NCI-H1417 (cell line): ENCODE measurements at places on chromosomes 4 and X.

GRCh38 chrX:105471597-105471996, 251.1 kb upstream of the TEX13A start:
- DNase-seq, result no peak

DNA sequence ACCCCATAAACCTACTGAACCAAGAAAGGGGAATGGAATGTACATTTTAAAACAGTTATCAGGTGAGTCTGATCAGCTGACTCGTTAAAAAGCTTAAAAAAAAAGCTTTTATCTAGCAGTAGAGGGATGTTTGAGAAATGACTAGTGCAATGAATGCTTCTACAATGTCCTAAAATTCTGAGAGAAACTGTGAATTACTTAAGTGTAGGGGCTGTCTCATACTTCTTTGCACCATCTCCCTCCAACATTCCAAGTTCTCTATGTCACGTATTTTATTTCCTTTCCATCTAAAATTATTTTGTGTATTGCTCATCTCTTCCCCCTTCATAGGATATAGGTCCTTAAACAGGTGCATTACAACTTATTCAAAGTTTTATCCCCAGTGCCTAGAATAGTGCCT, 11.9 kb upstream of the AREG start:
- DNase-seq, result no peak

DNA sequence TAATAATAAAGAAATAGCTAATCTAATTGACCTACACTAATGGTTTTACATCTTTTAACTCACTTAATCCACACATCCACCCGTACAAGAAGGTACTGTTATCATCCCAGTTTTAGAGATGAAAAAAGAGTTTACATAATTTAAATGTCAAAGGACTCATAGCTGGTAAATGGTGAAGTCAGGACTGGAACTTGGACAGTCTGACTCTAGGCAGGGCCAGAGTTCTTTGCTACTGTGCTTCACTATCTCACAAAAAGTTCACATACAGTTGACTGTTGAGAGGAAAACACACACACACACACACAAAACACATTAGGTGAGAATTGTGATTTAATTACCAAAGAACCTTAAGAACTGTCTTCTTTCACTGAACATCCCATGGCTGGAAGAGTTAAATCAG, 71.2 kb upstream of the PRSS48 start:
- no peak for DNase-seq

- no peak for DNase-seq
Observed at GRCh38 chr4:88809576-88810219, 112.1 kb upstream of the NAP1L5 start.

DNA sequence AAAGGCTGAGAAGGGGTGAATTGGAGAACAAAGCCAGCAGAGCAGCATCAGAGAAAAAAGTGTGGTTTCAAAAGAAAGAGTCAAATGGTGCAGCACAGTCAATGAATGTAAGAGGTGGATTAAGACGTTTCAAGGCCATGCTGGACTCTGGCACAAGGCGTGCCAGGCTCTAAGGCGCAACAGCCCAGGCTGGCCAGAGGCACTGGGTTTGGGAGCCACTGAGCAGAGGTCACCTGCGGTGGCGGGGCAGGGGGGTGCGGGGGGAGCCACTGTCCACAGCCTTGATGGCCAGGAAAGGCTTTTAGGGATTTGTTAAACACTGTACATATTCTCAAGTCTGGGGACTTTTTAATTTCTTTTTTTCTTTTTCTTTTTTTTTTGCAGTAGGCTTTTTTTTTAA, 222.5 kb upstream of the FAT1 start:
- no peak for DNase-seq

DNA sequence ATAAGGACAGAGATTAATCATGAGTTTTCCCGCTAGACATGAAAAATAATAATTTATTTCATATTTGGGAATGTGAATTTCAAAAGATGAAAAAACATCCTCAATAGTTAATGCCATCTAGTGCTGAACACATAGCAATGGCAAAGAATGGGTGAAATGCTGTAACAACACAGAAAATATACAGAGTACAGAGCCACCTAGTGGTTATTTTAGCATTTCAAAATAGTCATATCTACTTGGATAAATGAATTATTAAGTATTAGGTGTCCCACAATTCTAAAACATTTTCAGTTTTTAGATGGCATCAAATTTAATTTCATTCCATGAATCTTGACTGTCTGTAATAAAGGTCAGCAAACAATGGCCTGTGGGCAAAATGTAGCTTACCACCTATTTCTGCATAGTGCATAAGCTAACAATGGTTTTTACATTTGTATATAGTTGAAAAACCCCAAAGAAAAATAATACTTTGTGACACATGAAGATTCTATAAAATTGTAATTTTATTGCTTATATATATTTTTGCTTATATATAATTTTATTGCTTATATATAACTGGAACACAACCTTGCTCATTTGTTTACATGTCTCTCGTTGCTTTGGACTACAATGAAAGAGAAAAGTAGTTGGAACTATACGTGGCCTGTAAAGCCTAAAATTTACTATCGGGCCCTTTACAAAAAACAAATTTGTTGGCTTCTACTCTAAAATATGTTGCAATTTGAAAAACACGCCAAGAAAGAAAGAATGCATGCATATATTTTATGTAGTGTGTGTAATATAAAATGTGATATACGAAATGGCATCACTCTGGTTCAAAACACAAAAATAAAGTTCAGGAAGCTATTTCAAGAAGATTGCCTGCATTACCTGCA, 99.1 kb upstream of the FAM47C start:
- DNase-seq, result peak; percentile 70

DNA sequence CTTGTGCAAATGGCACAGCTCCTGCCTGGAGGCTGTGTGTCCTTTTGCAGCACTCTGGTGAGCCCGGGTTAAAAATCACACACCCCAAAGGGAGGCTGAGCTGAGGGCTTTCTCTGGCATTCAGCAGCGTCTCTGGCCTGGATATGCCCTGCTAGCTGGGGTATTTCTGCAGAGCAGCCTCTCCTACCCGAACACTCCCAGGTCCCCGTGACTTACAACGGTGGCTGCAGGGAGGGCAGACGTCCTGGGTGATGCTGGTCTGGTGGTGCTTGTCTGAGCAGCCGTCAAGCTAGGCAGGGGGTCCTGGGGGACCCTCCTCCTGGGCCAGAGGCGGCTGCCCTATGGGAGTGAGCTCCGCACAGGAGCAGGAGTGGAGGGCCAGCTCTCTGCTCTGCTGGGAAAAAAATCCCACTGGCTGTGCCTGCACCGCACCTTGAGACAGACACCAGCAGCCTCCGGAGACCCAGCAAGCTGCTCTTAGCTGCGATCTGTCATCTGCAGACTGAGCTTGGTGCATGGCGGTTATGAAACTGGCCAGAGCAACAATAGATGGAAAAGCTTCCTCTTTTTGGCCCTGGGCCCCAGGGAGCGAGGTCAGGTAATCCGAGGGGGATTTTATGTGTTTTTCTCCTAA, 41.3 kb upstream of the ASMTL start:
- no peak for DNase-seq

DNA sequence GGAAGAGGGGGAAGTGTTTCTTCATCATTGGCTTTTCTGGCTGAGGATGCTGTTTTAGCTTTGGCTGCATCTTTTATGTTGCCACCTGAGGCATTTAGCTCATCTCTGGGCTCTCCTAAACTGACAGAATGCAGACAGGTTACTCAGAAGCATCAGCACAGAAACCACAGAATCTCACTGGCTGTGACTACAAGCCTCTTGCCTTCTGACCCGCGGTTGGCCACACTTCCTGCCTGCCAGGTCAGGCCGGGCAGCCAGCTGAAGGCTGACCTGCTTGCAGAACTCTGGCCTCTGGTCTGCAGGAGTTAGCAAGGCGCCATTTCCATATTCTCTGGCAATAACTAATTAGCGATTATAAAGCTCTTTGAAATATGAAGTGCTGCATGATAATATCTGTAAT, 366.5 kb downstream of the MID1IP1 start:
- DNase-seq, result no peak

GRCh38 chrX:47239898-47240545, 7.2 kb downstream of the USP11 start:
- DNase-seq, result no peak

- DNase-seq, result no peak
Observed at GRCh38 chr4:187389420-187389819, 606.2 kb upstream of the ZFP42 start.

DNA sequence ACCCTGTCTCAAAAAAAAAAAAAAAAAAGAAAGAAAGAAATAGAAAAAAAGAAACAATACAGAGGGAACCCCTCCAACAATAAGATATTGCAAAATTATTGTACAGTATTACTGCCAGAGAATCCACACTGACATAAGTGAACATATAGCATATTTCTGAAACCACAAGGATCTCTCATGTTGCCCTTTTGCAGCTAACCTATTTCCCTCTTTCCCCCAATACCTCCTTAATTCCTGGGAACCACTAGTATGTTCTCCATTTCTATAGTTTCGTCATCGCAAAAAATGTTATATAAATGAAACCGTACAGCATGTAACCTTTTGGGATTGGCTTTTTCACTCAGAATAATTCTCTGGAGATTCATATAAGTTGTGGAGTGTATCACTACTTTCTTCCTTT, 20.0 kb upstream of the BMP2K start:
- no peak for DNase-seq

GRCh38 chr4:15668566-15669435, 12.8 kb upstream of the FAM200B start:
- no peak for DNase-seq

GRCh38 chr4:184282895-184283654, 65.4 kb upstream of the ENPP6 start:
- peak; percentile 65 for DNase-seq

DNA sequence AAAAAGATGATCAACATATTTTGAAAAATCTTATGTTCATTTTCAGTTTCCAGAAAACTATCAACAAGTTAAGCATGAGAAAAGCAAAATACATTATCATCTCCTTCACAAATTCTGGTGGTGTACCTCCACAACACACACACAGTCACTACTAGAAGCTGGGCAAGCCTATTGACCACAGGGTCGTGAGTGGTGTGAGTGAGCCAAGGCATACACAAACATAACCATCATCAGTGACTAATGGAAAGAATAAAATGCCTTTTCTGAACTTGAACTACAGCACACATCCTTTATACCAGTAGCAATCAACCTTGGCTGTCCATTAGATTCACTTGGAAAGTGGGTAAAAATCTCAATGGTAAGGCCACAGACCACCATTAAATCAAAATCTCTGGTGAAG, 180.2 kb downstream of the FAM47B start:
- DNase-seq, result no peak
